ENCODE measurements at places on chromosomes 6 and 20. TPM values are rescaled to one million over a fixed set of nuclear protein-coding genes. Genes with fewer than 3 reads are reported as not detected.

The TPBG gene
- total RNA-seq, result 46.7 TPM

The PPP1R16B gene
- not detected for total RNA-seq

The TMEM74B gene
- 0.18 TPM for total RNA-seq

The CFAP61 gene
- not detected for total RNA-seq

The FRK gene
- 2.5 TPM for total RNA-seq

The MEP1A gene
- total RNA-seq, result not detected

The PRKN gene
- total RNA-seq, result 0.25 TPM

The CST5 gene
- total RNA-seq, result not detected

The POM121L2 gene
- total RNA-seq, result not detected

Data from foreskin keratinocyte (primary cell).